Smooth muscle cell of the umbilical artery (primary cell): ENCODE measurements at places on chromosomes 7 and 10. TPM values are rescaled to one million over a fixed set of nuclear protein-coding genes. Genes with fewer than 3 reads are reported as not detected.

The JCAD gene
- 51.0 and 91.2 TPM in 2 replicates for total RNA-seq

The FAM25C gene
- total RNA-seq = not detected in 2 replicates

The NEBL gene
- total RNA-seq = under 0.01 and 0.09 TPM in 2 replicates

The KNDC1 gene
- 2.0 and 3.0 TPM in 2 replicates for total RNA-seq

The SFRP5 gene
- not detected in 2 replicates for total RNA-seq

The ABCC2 gene
- total RNA-seq = 0.65 and 0.89 TPM in 2 replicates

The UPK3BL2 gene
- 0.89 and 1.9 TPM in 2 replicates for total RNA-seq

The UCN3 gene
- not detected in 2 replicates for total RNA-seq

The CTAGE6 gene
- total RNA-seq = 0.89 and 1.3 TPM in 2 replicates

The ZNF736 gene
- total RNA-seq = 10.4 and 10.5 TPM in 2 replicates

The OGDHL gene
- 0.14 and 0.59 TPM in 2 replicates for total RNA-seq

The CDC14C gene
- not detected in 2 replicates for total RNA-seq

The CNTNAP2 gene
- 0.46 and 3.6 TPM in 2 replicates for total RNA-seq

The EN2 gene
- total RNA-seq = under 0.01 TPM in 1 of 2 replicates, not detected in the other

The MSMB gene
- total RNA-seq = not detected in 2 replicates

The TAS2R4 gene
- total RNA-seq = 1.2 and 1.4 TPM in 2 replicates

The ATOH7 gene
- total RNA-seq = not detected in 2 replicates

The SPDYE11 gene
- not detected in 2 replicates for total RNA-seq

The HGF gene
- total RNA-seq = 31.6 and 83.4 TPM in 2 replicates

The ANKRD2 gene
- total RNA-seq = 0.74 and 0.89 TPM in 2 replicates

The TRIM50 gene
- total RNA-seq = not detected in 2 replicates

The STEAP4 gene
- total RNA-seq = 0.89 TPM in 1 of 2 replicates, not detected in the other
